ENCODE measurements at places on chromosomes 4 and X.

DNA sequence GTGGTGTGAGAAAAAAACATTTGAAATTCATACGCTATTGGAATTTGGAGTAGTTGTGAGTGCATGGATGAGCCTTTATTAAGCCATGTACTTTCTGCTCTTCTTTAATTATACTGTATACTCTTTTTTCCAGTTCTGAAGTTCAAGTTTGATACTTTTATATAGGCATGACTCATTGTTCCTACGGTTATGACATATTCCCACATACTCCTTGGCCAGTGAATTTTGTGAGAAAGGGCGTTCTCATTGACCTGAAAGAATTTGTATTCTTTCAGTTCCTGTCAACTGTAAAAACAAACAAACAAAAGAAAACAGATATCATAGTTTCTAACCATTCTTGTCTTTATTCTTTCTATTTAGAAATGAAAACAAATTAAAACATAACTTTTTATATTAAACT, 407.3 kb downstream of the MAPK10 start:
- no peak for DNase-seq

- DNase-seq = no peak
Measured at GRCh38 chr4:82599336-82599735, 37.5 kb upstream of the TMEM150C start.

DNA sequence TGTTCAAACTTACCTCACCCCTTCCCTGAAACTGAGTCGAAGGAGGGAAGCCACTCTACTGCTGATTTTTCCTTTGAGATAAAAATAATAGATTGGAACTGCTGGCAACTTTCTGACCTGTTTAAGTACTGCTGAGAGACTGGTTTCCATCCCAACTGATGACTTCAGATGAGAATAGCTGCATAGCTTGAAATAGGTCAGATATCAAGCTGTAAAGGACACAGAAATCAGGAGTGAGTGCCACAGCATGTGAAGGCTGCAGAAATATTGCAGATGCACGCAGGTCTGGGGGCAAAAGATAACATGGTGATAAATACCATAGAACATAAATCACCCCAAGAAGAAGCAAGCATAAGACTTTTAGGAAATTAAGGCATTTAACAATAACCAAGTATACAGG, 923.2 kb downstream of the SH3BGRL start:
- no peak for DNase-seq

- DNase-seq = peak; percentile 2
Measured at GRCh38 chr4:60366661-60367060, 833.5 kb upstream of the ADGRL3 start.

- DNase-seq = no peak
Measured at GRCh38 chr4:23061431-23061830, 368.7 kb downstream of the GBA3 start.

- DNase-seq = no peak
Measured at GRCh38 chr4:6909970-6910339, 329 bp downstream of the TBC1D14 start.

GRCh38 chrX:53281321-53281822, at the start of gene IQSEC2:
Gene IQSEC2 (minus strand): TSS chrX:53281584.
- peak; percentile 41 for DNase-seq

GRCh38 chr4:42497142-42497910, 100.0 kb downstream of the SHISA3 start:
- no peak for DNase-seq

DNA sequence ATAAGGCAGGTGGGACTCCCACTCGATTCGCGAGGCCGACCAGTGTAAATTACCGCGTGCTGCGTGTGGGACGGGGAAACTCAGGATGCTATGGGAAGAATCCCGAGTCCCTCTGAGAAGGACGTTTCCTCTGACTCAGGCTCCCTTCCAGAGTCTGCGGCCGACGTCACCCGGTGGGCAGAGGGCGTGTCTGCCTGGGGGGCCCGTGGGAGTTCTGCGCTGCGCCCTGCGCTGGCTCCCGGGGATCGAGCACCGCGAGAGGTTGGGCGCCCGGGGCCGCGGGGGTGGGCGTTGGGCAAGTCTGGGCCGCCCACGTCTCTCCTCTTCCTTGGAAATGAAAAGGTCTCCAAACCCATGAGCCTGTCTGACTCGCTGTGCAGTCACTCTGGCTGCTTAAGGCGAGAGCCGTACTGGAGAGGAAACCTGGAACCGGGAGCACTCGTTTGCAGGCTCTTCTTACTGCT, 568 bp downstream of the NIPAL1 start:
- no peak for DNase-seq

All from globus pallidus (tissue), 1 donor.